Fibroblast of gingiva (primary cell): ENCODE measurements at places on chromosomes 6 and 20.

- DNase-seq, result no peak
These were observed 165.5 kb upstream of the SCGN start for GRCh38 chr6:25486550-25486949.

DNA sequence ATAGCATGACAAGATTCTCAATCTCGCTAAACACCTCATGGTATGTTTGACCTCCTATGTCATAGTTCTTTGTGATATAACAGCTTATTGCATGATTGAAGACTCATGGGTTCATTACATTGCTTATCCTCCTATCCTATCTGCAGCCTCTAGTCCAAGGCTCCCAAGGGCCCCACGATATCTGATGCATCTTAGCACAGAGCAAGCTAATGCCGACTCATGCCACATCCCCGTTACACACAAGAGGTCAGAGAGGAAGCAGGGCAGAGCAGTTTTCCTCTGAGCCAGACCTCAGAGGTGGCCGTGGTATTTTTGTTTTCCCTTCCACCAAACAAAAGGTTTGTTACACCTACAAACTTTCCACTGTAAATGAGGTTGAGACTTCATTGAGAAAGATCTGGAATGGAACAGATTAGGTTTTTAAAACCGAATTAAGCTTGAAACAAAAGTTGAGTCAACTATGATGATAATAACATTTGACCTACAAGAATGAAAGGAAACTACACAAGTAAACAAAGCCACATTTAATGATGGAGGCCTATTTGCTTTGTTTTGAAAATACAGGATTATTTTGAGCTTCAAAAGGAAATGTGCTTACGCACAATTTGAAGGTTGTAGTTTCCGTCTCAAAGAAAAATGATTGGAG is 133.9 kb upstream of the MYLIP start:
- no peak for DNase-seq

- no peak for DNase-seq
These were observed 131.5 kb upstream of the KCNK16 start for GRCh38 chr6:39453956-39454524.

DNA sequence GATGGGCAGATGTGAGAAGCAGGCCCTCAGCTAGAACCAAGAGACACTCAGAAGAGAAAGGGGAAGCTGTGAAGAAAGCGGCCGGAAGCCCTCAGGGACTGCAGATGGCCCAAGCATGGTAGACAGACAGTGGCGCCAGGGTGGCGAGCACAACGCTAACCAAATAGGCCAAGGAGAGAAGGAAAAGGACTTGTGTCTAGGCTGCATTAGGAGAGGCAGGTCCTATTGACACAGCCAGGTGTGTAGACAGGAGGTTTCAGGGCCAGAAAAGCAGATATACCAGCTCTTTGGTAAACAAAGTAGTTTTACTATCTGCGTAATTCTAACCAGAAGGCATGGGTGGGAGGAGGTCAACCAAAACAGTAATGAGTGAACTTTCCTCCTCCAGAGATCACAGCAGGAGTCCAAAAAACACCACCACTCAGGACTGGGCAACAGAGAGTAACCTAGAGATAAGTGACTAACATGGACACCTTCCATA is 15.8 kb upstream of the MAP7 start:
- no peak for DNase-seq

GRCh38 chr6:41190791-41191190 is 10.2 kb downstream of the TREML2 start:
- DNase-seq, result no peak

GRCh38 chr20:62019881-62020492 is 45.7 kb downstream of the TAF4 start:
- DNase-seq, result no peak
